Left colon (tissue), 2 donors: ENCODE measurements at places on chromosomes 6 and 20.

DNA sequence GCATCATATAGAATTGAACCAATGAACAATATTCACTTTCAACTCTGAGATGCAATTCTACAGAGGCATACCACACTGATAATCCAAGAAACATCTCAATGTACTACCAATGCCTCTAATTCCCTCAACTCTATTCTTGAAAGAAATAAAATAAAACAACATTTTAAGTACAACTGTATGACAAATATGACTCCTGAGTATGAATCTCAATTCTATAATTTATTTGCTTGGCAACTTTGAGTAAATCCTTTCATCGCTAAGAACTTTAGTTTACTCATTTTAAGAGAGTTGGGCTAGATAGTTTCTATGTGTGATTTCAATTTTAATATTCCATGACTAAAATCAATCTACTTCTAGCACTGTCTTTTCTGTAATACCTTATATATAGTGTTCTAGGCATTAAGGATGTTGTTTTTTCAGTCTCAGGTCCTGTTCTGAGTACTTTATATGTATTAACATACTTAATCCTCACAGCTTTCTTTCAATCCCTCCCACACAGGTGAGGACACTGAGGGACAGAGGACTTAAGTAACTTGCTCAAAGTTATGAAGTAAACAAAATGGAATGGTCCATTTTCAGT lies 33.4 kb downstream of the GOPC start:
- no peak for DNase-seq

- no peak for DNase-seq
Measured at GRCh38 chr6:17902974-17903373, 84.5 kb downstream of the KIF13A start.

- DNase-seq: peak; percentile 45
Measured at GRCh38 chr6:20400456-20401204, 1.0 kb upstream of the E2F3 start.

GRCh38 chr6:34772940-34773339 lies 15.6 kb downstream of the SNRPC start:
- DNase-seq: no peak

DNA sequence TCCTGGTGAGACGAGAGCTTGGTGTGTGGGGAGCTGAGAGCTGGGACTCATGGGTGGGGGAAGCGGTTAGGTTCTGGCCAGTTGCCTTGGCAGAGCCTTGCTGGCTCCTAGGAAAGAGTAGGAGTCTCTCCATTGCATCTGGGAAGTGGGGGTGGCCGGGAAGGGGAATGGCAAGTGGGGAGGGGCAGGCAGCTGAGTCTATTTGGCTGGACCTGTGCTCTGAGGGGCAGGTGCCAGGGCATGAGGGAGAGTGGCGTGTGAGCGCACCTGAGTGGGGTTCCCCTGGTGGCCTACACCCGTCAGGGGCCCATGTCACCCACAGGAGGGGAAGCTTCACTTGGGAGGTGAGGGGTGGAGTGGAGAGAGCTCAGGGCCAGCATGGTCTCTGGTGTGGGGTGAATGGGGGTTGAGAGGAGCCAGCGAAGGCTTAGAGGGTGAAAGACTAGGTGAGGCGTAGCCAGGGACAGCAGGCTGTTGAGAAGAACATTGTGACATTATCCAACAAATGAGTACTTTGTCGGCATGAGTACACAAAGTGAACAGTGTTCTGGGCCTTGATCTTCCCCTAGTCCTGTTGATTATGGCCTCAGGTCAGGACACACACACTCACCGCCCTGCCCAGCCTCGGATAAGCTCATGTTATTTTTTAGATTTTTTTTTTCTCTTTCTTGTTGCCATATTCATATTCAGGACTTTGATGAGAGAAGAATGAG lies 59.8 kb downstream of the FAM120B start:
- no peak for DNase-seq

- DNase-seq: peak; percentile 75
Measured at GRCh38 chr6:56955171-56956155, 556 bp downstream of the BEND6 start.

- no peak for DNase-seq
Measured at GRCh38 chr6:25477006-25477590, 174.9 kb upstream of the SCGN start.

GRCh38 chr20:47093320-47093966 lies 198.8 kb downstream of the EYA2 start:
- no peak for DNase-seq

DNA sequence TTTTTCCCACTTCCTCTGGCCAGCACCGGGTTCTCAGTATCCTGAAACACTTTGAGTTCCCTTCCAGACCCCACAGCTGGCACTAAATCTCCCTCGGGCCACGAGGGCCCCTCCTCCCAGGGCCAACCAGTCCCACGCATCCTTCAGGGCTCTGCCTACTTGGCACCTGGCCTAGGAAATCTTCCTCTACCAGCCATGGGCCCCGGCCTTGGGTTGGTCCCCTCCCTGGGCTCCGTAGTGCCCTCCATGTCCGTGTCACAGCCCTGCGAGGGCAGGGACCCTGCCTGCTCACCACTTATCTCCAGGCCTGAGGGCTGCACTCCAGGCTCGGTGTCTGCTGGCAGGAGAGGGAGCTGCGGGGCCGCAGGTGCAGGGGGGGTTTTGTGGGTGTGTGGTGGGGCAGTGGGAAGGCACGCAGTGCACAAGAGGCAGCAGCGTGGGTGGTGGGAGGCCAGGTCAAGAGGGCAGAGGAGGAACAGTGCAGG lies 48.8 kb upstream of the CDH22 start:
- no peak for DNase-seq

GRCh38 chr20:50872560-50873425 lies 58.4 kb downstream of the ADNP start:
- DNase-seq: no peak

GRCh38 chr6:105015482-105015881 lies 58.6 kb downstream of the LIN28B start:
- DNase-seq: no peak

GRCh38 chr6:43243664-43244321 lies 512 bp downstream of the TTBK1 start:
- DNase-seq: no peak

DNA sequence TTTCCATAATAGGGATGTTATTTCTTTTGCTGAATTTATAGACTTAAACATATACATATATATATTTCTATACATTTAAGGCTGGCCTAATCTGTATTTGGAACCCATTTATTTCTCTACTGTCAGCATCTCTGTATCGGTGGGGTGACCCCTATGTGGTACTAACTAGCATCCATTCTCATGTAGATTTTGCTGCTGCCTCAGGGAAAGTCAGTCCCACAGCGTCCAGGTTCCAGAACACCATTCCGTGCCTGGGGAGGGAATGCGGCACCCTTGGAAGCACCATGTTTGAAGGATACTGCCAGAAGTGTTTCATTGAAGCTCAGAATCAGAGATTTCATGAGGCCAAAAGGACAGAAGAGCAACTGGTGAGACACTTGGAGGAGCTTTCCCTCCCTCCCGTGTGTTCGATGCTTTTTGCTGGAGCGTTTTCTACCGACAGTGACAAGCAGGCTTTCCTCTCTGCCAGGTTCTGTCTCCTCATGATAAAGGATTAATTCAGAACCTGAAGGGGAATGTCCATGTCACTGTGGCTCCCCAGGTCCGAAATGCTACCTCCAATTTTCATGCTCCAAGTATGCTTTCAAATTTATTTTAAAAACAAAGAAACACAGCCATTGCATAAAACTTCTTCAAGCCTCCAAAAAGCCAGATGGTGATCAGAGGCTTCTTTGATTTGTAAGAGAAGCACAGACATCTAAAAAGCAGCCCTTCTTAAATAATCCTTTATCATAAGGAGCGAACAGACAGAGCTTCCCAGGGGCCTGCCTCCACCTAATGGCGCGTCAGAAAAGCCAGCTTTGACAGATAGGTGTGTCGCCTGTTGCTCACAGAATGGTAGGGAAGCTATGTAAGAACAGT lies 13.1 kb downstream of the TNFAIP3 start:
- DNase-seq: no peak

DNA sequence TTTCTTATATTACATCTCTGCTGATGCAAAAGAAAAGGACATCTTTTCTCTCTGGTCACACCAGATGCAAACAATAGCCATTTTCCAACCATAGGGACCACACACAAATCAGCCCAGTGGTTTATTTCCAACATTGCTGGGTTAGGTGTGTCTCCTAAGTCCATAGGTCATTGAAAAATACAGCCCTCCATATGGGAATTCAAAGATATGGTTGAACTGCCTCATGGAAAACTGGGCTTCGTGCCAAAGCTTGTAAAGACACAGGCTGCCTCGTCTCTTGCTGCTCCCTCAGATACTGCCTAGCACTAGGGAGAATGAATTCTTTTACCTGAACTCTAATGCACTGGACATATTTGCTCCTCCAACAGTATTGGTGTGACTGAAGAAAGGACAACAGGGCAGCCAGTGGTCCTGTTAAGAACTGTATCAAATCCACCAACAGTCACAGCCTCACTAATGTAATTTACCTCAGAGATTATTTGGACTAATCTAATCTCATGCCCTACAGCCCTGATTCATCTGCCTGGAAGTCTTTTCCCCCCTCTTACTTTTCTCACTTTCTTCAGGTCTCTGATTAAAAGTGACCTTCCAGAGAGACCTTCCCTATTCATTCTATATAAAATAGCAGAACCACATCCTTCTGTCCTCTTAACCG lies 48.3 kb upstream of the TBC1D32 start:
- DNase-seq: peak; percentile 86

DNA sequence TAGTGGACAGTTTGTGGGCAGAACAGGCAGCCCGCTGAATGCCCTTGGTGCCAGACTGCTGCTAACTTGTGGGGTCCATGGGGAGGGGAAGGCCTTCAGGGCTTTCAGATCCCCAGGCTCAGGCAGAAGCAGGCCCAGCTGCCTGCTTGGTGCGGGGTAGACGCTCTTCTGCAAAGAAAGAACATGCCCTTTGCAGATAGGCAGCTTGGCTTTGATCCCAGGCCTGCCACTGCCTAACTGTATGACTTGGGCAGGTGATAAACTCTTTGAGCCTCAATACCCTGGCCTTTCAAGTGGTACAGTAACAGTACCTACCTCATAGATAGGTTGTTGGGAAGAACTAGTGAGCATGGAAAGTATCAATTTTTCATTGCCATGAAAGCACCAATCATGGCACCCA lies 28.4 kb downstream of the CHMP4B start:
- DNase-seq: no peak

DNA sequence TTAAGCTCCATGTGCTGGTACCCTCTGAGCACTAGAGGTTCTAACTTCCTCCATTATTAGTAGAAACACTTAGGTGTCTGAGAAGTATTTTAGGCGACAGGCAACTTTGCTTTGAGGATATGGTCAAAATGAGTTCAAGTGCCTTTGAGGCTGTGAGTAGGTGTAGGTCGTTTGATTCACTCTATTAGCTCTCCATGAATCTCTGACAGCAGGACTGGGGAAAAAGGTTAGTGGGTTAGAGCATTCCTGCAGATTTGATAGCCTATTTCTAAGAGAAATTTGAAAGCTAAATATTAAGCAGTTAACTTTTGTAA lies 45.9 kb downstream of the IGF2R start:
- no peak for DNase-seq

- DNase-seq: no peak
Measured at GRCh38 chr20:14918976-14919375, 581.6 kb upstream of the FLRT3 start.

GRCh38 chr6:40227735-40228134 lies 293.5 kb upstream of the MOCS1 start:
- no peak for DNase-seq

DNA sequence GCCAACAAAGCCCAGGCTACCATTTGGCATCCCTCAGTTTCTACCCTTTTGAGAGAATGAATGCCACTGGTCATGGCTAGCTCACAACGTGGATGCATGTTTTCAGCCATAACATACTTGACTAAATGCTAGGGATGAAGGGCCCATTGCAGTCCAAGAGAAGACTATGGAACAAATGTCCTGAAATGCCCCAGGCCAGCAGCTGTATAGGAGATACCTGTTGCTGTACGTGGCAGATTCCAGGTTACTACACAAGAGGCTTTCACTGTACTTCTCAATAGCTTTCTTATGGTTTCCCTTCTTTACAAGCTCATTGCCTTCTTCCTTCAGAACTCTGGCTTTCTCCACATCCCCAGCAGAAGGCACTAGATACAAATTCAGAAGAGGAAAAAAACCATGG lies 11.7 kb downstream of the TOMM34 start:
- no peak for DNase-seq

DNA sequence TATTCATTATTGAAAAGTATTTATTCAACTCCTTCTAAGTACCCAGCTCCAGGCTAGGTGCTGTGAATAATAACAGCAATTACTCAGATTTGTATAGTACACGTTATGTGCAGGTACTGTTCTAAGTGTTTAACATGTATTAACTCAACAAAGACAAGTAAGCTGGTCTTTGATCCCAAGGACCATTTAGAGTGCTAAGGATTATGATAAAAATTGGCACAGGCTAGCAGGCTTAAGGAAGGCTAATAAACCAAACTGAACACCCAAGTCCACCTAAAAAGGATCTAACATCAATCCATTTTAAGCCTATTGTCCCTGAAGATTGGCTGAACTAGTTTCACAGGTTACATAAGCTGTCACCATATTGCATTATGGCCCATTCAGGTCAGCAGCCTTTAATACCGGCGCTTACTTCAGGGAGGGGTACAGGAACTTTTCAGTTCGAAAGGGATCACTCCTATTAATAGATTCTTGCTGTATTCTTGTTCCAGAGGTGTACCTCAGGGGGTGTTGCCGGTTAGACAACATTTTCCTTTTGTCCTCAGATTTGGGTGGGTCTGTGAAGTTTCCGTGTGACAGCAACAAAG lies 99.0 kb upstream of the GMDS start:
- DNase-seq: no peak

- DNase-seq: no peak
Measured at GRCh38 chr20:48725555-48725991, 102.2 kb downstream of the PREX1 start.

GRCh38 chr6:107401573-107401972 lies 57.8 kb downstream of the PDSS2 start:
- no peak for DNase-seq

DNA sequence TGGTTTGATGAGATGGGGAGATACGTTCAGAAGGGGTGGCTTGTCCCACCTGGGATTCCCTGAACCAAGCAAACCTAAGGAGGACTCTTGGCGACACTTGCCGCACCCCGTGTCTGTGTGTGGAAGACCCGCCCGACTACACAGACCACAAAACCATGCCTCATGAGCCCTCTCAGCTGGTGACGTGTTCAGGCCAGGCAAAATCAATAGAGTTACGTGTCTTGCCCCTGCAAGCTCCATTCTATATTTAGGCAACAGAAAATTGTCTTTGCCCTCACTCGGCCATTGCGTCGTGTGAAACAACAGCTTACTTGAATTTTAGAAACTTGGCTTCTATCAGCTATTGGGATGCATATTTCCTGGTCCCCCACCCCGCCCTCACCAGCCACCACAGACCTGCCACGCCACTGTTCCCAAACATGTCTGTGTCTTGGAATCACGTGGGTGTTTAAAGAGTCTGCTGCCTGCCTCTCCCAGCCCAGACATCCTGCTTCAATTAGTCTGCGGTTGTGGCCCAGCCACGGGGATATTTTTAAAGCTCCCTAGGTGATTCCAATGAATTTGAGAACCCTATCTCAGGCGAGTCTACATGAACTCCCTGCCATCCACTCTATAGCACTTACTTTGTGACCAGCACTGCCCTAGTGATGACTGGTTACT lies 279.2 kb upstream of the EXOC2 start:
- no peak for DNase-seq

- DNase-seq: no peak
Measured at GRCh38 chr6:111796310-111796918, 76.8 kb downstream of the FYN start.

- DNase-seq: no peak
Measured at GRCh38 chr6:2951728-2952127, 19.6 kb downstream of the SERPINB6 start.

- no peak for DNase-seq
Measured at GRCh38 chr6:163098827-163099479, 315.6 kb upstream of the QKI start.

- no peak for DNase-seq
Measured at GRCh38 chr20:2751347-2751877, 49.0 kb downstream of the CPXM1 start.
